Cortex of kidney (tissue), 1 donor: ENCODE measurements at places on chromosomes 2 and 18.

DNA sequence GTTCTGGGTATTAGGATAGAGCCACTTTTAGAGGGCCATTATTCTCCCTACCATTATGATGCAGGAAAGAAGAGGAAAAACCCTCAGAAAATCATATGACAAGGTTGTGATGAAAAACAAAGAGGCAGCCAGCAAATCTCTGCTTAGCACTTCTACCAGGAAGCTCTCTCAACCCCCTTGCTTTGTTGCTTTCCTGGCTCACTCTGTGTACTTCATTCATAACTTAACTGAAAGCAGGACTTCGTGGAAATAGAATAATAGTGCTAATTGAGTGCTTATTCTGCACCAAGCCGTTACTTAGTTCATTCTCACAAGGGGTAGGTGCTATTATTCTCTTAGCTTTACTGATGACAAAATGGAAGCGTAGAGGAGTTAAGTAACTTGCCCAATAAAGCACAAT lies 354.1 kb downstream of the HRH4 start:
- DNase-seq: no peak

- no peak for DNase-seq
Observed at GRCh38 chr2:8587920-8588830, 93.7 kb upstream of the ID2 start.

GRCh38 chr2:44929735-44930273 lies 11.7 kb upstream of the SIX3 start:
- no peak for DNase-seq

DNA sequence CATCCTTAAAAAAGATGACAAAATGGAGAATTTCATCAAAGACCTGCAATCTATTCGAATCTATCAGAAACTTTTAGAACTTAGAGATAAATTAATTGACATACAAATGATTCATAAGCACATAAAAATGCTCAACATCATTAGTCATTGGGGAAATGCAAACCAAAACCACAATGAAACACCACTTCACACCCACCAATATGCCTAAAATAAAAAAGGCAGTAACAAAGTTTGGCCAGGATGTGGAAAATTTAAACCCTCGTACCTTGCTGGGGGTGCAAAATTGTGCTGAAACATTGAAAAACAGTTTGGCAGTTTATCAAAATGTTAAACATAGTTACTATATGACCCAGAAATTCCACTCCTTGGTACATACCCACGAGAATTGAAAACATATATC lies 11.5 kb upstream of the EIF2AK3 start:
- DNase-seq: no peak

- no peak for DNase-seq
Observed at GRCh38 chr2:185441486-185442005, 297.1 kb upstream of the FSIP2 start.

- DNase-seq: no peak
Observed at GRCh38 chr2:127001751-127002150, 103.1 kb downstream of the TEX51 start.

GRCh38 chr2:209121691-209122090 lies 302.2 kb upstream of the MAP2 start:
- DNase-seq: no peak

GRCh38 chr2:106061611-106062349 lies 132.3 kb downstream of the UXS1 start:
- DNase-seq: no peak

DNA sequence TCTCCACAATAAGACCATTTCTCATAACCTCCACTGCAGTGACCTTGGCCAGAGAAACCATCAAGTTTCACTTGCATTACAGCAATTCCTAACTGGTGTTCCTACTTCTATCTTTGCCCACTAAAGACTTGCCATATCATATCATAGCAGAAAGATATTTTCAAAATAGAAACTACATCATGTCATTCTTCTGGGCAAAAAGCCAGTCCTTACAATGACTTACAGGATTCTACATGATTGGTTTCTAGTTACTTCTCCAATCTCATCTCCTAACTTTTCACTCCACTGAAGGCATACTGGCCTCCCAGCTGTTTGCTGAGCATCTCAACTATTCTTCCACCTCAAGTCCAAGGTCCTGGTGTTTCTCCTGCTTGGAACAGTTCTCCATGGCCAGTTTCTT lies 151.4 kb downstream of the HNMT start:
- no peak for DNase-seq

GRCh38 chr2:23346029-23346428 lies 39.0 kb upstream of the KLHL29 start:
- DNase-seq: no peak

GRCh38 chr18:49201464-49201863 lies 250.7 kb upstream of the SMAD7 start:
- no peak for DNase-seq

DNA sequence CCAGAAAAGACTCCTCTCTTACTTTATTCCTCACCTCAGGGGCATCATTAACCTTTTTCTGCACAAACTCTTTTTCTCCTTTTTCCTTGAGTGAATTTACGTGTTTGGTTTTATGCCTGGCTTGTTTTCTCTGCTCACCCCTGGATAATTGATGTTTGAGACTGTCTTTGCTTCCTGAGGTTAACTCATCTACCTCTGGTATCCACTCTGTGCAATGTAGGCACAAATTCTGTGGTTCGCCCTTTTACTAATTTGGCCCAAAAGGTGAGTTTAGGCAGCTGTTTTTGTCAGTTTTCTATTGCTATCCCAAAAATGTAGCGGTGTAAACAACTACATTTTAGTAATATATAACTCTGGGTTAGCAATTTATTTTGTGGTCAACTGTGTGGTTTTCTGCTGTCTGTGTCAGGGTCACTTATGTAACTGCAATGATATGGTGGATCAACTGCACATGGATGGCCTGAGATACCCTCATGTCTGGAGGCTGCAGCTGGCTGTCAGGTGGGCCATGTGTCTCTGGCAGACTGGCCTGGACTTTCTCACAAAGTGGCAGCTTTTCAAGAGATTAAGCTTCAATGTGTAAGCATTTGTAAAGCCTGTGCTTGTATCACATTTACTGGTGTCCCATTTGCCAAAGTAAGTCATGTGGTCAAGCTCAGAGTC lies 329.7 kb downstream of the FSIP2 start:
- no peak for DNase-seq

DNA sequence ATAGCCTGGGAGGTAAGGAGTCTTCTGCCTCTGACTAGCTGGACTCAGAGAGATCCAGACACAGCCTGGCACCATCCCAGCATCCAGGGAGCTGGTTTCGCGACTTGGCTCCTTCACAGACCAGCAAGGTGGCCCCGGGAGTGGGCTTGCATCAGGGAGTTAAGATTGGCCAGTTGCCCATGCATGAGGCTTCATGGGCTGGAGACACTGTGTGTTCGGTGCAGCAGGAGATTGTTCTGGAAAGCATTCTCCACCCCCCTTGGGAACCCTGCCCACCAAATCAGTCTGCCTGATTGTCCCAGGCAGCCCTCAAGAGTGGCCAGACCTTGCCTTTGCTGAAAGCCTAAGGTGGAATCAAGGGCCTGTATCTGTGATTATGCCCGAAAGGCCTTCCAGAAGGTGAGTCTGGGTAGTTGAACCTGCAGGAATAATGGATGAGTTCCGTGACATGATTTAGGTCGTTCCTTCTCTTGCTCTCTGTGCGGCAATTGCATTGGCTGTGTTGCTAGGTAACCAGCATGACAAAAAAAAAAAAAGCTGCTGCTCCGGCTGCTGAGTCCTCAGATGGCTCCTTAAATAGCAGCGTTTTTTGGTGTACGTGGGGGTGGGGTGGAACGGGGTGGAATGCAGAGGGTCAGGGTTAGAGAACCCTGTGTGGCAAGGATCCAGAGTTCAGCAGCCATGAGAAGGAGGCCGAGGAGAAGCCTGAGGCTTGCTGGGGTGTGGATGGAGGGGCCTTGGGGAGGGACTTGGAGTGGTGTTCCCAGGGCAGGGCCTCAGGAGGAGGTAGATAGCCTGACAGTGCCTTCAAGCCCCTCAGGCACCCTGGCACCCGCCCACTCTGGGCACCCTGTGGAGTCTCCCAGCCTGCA lies 93.0 kb upstream of the MCFD2 start:
- DNase-seq: no peak

DNA sequence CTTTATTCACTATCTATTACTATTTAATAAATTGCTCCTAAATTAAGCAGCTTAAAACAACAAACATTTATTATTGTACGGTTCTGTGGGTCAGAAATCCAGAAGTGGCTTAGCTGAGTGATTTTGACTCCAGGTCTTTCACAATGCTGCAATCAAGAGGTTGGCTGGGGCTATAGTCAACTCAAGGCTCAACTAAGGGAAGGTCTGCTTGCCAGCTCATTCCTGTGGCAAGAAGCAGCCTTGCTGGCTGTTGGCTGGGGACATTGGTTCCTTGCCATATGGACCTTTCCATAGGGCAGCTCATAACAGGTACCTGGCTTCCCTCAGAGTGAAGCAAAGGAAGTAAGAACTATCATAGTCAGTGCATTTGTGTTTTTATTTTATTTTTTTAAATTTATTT lies 5.0 kb upstream of the MRPL19 start:
- DNase-seq: no peak

DNA sequence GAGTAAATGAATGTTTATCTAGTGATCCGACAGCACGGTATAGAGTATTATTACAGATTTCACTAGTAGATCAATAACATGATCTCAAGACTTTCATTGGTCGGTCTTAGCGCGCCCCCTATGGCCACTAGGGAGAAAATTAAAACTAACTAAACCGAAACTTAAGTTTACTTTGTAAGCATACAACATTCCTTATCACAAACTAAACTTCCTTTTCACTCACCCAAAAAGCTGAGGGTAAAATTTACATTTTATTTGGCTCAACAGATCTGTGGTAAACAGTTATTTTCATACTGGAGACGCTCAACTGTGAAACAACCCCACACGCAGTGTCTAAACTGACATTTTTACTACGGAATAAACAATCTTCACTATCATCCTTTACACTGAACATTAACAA lies 215.6 kb upstream of the MAP2 start:
- no peak for DNase-seq

GRCh38 chr2:214881647-214882202 lies 72.2 kb upstream of the BARD1 start:
- no peak for DNase-seq

DNA sequence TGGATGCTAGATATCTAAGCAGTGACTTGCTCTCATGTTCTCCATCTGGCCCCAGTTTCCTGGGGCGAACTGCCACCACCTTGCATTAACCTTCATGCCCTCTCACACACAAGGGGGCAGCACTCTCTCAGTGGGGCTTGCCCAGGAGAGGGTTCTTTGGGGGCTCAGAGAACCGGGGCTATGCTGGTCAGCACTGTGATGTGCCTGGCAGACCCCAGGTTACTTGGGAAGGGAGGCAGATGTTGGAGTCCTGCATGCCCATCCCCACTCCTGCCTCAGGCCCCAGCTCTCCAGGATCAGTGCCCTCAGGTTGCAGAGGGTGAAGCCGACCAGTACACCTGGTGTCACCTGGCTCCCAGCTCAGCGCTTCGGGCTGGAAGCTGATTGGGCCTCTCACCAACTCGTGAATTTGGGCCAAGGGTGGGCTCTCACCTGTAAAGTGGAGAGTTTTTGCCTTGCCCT lies 396.2 kb upstream of the HS6ST1 start:
- no peak for DNase-seq

DNA sequence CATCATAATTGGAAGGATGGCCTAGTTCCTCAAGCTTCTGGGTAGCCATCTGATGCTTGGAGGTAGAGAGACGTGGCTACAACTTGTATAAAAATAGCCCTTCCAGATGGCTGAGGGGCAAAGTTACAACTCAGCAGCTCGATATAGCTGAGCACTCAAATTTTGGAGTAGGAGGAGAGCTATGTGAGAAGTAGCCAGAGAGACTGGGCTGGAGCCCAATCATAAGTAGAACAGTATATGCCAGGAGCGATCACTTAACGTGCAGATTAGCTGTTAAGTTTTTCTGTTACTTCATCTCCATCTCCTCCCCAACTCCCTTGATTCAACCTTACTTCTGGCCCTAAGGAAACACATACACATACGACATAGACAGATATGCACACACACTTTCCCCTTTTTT lies 28.8 kb downstream of the CNRIP1 start:
- DNase-seq: no peak

GRCh38 chr18:49447810-49448745 lies 12.4 kb downstream of the DYM start:
- DNase-seq: no peak

GRCh38 chr2:42060718-42061619 lies 13.1 kb downstream of the PKDCC start:
- no peak for DNase-seq

GRCh38 chr2:152186262-152186661 lies 10.7 kb upstream of the STAM2 start:
- DNase-seq: no peak

- no peak for DNase-seq
Observed at GRCh38 chr2:221853297-221853696, 281.2 kb upstream of the EPHA4 start.

- DNase-seq: no peak
Observed at GRCh38 chr2:235659767-235660322, 166.0 kb downstream of the AGAP1 start.

- no peak for DNase-seq
Observed at GRCh38 chr2:127648321-127648720, 2.4 kb downstream of the GPR17 start.

GRCh38 chr2:206859330-206859739 lies 80.0 kb upstream of the CPO start:
- DNase-seq: no peak

DNA sequence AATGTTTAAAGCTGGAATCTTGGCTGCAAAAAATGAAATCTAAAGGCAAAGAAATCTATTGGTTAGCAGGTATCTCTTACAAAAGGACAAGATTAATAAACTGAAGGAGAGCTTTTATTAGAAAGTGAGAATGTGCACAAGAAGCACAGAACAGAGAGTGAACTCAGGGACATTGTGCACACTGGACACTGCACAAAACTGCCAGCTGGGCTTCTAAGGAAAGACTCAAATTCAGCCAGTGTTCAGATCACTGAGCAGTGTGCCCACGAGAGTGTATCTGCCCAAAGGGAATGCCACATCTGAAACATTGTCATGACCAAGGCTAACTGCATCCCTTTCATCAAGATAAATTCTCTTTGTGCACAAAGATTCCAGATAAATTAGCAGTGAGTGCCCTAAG lies 129.7 kb upstream of the KCNH7 start:
- DNase-seq: no peak

DNA sequence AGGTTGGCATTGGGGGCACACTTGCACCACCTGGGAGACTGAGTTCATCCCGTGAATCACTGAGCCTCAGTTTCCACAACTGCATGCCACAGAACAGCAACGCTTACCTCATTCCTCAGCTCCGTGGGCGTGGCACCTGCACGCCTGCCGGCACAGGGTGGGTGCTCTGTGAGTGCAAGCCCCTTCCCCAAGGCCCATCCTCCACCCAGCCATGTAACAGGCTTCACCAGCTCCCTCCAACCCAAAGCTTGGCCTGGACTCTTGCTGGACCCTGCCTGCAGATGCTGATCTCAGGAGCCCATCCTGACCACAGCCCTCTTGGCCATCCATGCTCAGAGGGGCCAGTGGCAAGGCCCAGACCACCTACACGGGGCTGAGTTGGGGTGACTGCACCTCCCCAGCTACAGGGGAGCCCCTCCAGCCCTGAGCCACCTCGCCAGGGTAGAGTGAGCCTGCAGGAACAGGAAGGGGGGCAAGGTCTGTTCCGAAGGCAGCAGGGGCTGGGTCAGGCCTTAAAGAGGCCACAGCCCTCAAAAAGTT lies 1.8 kb downstream of the PRLH start:
- DNase-seq: no peak

- no peak for DNase-seq
Observed at GRCh38 chr18:69580107-69580506, 179.4 kb downstream of the DOK6 start.

- no peak for DNase-seq
Observed at GRCh38 chr2:149200109-149200520, 130.3 kb upstream of the LYPD6 start.

GRCh38 chr2:218997731-218998130 lies 4.5 kb upstream of the CRYBA2 start:
- no peak for DNase-seq
